ENCODE measurements at places on chromosomes 3 and 15.

- DNase-seq: no peak
Observed at GRCh38 chr3:57943525-57944495, 64.4 kb upstream of the FLNB start.

DNA sequence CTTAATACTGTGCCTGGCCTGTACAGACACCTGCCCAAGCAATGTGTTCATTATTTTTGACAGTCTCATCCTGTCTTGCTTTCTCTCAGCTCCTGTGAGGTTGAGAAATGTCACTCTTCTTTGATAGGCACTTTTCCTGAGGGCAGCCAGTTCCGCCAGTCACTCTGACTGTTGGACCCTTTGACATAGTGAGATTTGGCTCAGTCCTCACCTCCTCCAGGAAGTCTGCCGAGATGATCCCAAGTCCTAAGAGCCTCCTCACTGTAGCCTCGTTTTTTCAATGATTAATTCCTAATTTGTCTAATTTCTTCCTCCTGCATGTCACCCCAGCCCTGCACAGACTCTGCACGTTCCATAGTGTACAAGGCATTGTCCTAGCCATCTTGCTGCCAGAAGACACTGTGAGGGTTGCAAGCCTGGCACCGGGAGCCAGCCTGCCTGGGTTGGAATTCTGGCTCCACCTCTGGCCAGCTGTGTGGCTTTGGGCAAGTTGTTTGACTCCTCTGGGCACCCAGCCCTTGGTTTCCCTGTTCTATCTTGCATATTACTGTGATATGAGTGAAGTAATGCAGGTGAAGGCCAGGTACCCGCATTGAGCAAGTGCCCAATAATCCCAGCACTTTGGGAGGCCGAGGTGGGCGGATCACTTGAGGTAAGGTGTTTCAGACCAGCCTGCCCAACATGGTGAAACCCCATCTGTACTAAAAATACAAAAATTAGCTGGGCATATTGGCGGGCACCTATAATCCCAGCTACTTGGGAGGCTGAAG, 24.3 kb downstream of the RPLP1 start:
- DNase-seq: no peak

DNA sequence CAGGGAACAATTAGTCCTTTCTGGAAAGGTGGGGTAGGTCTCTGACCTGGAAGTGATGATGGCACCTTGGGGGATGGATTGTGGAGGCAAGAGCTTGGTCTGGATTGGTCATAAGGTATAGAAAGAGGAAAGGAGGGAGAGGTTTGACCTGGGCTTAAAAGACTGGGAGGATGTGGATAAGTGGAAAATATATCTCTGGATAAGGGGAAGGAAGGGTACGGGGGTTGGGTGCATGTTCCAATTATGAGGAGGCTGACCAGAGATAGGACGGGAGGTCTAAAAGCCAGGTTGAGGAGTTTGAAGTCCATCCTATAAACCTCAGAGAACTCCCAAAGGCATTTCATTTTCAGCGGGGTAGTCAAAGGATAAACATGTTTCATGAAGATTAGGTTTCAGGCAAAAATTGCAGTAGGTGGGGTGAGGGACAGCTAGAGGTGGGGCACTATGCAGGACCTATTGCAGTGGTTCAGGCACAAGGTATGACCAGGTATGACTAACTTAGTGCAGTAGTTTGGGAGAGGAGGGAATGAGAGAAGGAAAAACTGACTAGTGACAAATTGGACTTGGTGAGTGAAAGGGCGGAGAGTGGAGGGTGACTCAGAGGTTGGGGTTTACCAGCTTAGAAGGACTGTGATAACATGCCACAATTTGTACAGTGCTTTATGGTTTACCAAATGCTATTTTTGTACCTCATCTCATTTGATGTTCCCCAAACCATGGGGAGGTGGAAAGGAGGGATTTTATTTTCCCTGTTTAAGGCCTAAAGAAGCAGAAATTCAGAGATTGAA, 10.7 kb downstream of the PDE8A start:
- DNase-seq: no peak

DNA sequence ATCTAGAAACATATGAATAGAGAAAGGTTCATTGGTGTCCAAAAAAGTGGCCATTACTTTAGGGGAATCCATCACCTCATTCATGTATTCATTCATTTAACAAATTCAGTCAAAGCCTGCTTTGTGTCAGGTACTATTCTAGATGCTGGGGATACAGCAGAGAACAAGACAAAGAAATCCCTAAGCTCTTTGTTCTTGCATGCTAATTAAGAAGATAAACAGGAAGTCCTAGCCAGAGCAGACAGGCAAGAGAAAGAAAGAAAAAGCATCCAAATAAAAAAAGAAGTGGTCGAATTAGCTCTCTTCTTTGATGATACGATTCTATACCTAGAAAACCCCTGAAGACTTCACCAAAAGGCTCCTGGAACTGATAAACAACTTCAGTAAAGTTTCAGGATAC, 12.4 kb upstream of the ZMAT3 start:
- no peak for DNase-seq

DNA sequence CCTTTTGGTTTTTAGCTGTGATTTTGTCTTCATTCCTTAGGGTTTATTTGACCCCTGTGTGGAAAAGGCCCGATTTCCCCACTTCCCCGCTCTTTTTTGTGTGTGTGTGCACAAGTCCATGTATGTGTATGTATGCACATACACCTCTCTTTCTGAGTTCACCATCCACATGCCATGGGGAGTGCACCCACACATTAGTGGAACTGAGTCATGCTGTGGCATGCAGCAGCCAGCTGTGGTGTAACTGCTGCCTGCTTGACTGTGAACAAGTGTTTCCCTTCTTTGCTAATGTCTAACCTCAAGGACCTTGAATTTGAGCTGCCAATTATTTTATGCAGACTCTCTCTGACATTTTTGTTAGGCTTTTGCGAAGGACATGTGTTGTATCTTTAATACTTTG, 434.9 kb upstream of the TPM1 start:
- DNase-seq: no peak

DNA sequence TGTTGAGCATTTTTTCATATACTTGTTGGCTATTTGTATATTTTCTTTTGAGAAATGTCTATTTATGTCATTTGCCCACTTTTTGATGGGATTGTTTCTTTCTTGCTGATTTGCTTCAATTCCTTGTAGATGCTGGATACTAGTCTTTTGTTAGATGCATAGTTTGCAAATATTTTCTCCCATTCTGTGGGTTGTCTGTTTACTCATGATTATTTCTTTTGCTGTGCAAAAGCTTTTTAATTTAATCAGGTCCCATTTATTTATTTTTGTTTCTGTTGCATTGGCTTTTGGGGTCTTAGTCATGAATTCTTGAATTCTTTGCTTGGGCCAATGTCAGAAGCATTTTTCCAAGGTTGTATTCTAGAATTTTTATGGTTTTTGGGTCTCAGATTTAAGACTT, 251.7 kb downstream of the WNT5A start:
- DNase-seq: no peak

- no peak for DNase-seq
Observed at GRCh38 chr15:66565141-66565641, 607 bp downstream of the LCTL start.

DNA sequence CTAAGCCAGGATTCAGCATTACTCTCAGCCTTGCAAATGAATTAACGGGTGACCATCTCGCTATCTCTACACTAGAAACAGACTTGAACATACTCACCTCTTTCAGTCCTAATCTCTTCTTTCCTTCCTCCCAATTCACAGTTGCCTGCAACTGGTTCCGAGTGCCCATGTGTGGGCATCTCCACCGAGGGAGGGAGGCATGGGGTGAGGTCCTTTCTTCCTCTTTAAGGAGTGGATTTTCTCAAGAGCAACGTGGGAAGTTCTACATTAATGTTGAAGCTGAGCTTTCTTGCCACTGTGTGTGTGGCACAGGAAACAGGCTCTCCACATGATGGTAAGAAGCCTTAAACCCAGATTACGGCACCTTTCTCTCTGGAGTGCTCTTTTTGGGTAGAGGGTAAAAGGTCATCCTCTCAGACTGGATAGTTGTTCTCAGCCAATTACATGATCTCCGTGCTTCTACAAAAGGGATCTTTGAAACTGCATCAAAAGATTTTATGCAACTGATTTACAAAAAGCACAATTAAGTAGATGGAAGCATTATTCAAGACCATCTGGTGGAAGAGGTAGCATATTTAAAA, 286.8 kb upstream of the NR2F2 start:
- DNase-seq: no peak

GRCh38 chr3:182608832-182609231, 184.5 kb upstream of the ATP11B start:
- no peak for DNase-seq

DNA sequence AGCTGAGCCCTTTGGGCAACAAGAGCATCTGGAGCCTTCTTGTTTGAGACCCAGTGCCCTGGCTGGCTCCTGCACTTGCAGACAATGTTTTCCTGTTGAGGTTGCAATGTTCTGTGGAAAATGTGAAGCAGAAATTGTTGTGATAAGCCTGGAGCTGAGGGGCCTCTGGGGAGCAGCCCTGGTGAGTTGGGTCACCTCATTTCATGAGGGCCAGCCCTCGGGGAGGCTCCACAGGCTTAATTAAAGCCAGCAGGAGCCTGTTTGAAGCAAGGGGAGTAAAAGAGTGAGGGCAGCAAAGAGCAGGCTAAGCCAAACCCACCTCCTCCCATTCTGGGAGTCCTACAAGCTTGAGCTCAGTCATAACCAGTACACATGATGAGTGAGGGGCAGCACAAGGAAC, 154.3 kb downstream of the ALDH1A2 start:
- no peak for DNase-seq

- no peak for DNase-seq
Observed at GRCh38 chr3:157807280-157807679, 298.9 kb downstream of the SHOX2 start.

- DNase-seq: no peak
Observed at GRCh38 chr15:59140422-59141226, 35.7 kb downstream of the CCNB2 start.

GRCh38 chr15:83710452-83710851, 56.5 kb downstream of the ADAMTSL3 start:
- no peak for DNase-seq

GRCh38 chr15:91947683-91948608, 94.4 kb downstream of the SLCO3A1 start:
- DNase-seq: no peak

DNA sequence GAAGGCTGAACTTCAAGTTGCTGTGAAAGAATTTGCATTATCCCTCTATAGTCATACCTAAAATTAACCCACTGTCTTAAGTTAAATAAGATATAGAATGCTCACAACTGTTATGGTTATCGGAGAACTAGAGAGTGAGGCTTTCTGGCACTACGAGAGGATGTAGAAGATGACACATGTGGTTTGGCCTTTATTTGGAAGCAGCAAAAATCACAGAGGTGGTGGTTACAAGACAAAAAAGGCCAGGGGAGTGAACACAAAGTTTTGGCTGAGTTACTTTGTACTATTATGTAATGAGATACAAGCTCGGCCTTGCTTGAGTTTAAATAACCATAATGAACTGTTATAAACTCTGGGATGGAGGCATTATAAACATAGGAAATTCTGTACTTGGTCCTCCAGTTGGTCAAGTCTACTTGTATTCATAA, 78.3 kb upstream of the ICE2 start:
- no peak for DNase-seq

Measured in stimulated activated CD4-positive, alpha-beta T cell treated with anti-CD3 and anti-CD28 coated beads, TNF-alpha, amount 100 ng/mL, for 48 hours (primary cell).